ENCODE measurements at places on chromosomes 16 and 17. TPM values are rescaled to one million over a fixed set of nuclear protein-coding genes. Genes with fewer than 3 reads are reported as not detected.
A peak's percentile ranks its signal among the peaks of the same experiment; 100 is the strongest.

DNA sequence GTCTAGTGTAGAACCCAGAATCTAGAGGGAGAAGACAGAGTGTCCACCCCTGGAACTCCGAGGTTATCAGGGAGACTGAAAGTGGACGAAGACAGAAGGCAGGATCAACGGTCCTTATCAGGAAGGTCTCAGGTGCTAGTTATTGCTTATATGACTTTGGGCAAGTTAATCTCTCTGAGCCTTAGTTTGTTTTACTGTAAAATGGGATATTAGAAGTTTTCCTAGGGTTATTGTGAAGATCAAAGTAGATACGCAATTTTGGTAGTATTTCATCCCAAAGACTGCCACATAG is 1.2 kb downstream of the RNF167 start:
- DNase-seq: no peak

IL17C gene
- total RNA-seq: not detected

DNA sequence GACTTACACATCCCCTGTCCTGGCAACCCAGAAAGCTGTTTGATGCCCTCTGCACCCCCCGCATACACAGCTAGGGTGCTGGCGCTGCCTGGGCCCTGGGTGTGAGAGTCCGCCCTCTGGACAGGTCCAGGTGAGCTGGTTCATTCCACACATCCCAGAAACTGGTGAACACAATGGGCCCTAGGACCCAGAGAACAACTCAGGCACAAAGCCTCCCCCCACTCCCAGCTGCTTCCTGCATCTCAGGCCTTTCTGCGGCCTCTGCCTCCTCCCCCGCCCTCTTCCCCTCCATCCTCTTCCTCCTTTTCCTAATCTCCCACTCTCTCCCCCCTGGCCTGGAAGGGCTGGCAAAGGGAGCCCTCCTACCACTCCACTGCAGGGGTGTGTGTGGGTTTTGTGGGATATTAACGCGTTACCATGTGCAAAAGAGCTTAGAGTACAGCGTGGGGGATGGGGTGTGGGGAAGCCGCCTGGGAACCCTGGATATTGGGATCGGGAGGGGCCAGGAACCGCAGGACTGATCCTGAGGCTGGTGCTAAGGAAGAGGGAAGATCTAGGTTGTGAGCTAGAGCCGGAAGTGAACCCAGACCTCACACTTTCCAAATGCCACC is 1.6 kb upstream of the PPP1R9B start:
- DNase-seq: peak; percentile 96

KRTAP1-5 gene
- not detected for total RNA-seq

DNA sequence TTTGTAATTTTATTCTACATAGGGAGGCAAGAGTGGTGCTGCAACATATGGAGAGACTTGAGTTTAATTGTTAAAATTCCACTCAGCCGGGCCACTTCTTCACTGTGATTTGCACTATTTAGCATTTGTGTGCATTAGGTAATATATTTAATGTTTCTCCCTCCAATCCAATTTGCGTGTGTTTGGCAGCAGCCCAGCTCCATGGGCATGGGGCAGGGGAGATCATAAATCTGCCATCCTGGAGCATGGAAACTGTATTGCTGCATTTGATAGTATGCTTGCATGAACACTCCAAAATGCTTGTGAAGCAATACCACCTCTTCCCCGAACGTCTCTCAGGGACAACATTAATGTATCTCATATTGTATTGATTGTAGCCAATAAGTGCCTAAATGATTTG is 339.1 kb upstream of the RBFOX1 start:
- DNase-seq: no peak

- DNase-seq: no peak
These were observed 77.1 kb downstream of the MMD start for GRCh38 chr17:55344514-55344997.

NUFIP2 gene
- total RNA-seq: 33.6 TPM

HOXB2 gene
- 10.5 TPM for total RNA-seq

DNA sequence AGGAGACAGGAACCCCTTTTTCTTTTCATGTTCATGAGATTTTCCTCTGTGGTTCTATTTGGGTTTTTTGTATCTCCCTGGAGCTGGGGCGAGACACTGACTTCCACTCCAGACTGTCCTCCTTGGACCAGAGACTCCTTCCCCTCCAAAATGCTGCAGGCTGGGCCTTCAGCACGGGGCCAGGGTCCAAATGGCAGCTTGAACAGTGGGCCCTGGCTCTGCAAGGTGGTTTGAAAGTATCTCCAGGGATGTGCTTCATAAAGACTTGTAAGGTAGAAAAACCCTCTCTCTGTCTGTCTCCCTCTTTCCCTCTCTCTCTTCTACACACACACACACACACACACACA is 236.1 kb downstream of the ZNF423 start:
- peak; percentile 7 for DNase-seq

DNA sequence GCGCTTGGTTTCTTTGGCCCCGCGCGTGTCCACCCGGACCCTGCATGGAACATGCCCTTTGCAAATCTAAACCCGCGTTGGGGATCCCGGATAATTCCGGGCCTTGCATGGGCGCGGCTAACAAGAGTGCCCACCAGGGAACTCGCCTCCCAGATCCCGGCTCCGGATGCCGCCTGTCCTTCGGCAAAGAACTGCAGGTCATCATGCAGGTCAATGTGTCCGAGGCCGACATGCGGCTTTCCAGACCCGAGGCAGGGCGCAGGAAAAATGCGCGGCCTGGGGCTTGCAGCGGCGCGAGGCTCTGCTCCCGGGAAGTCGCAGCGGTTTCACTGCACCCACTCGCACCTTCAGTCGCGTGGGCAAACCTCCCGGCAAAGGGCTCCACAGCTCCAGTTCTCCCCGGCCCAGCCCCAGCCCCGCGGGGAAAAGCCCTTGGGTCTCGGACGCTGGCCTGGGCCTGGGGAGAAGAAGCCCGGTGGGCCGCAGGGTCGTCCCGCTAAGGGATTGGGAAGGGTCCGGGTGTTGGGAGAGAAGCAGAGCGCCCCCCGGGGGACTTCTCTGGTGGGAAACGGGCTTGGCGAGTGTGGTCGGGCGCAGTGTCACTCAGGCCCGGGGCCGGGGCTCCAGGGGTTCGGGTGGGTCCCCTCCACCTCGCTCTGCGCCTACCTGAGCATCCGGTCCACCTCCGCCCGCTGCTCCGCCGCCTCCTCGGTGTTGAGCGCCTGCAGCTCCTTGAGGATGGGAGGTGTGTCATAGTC is 805 bp downstream of the HNF1B start:
- DNase-seq: peak; percentile 56

DNA sequence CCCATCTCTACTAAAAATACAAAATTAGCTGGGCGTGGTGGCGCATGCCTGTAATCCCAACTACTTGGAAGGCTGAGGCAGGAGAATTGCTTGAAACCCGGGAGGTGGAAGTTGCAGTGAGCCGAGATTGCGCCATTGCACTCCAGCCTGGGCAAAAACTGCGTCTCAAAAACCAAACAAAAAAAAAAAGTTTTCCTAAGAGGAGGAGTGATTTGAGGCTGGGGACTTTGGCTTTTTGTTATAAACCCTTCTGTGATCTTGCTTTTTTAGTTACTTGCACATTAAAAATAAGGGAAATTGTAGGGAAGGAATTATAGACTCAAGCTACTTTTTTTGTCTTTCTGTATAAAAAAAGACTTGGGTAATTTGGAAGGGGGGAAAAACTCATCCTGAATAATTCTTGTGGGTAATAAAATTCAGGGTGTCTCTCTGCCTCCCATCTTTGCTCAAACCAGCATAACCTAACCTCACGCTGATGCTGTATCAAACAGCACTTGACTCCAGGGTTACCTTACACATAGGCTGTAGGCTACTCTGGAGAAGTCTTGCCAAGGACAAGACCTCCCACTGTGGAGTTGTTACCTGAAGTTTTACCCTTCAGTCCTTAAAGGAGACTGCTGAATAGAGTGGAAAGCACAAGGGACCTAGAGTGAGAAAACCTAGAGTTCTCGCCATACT is 1.7 kb upstream of the CDR2 start:
- no peak for DNase-seq

GRCh38 chr17:17934806-17935205 is 37.4 kb downstream of the TOM1L2 start:
- DNase-seq: no peak

- no peak for DNase-seq
These were observed 18.9 kb downstream of the CDR2 start for GRCh38 chr16:22355487-22355908.

DNA sequence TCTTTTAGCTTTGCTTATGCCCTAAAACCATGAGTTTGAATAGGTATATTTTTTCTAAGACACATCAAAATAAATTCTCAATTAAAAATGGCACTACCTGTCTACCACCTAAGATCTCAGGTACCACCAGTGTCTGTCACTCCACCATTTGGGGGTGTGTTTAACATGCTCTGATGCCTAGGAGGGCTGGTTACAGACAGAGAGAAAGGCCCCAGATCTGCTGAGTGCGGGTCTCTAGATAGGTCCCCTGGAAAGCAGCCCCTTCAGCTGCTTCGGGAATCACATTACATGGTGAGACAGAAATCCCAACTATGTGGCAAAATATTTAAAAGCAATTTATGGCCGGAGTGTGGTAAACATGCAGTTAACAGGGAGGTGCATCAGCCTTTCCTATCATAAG is 653 bp upstream of the VAC14 start:
- no peak for DNase-seq

PMFBP1 gene
- not detected for total RNA-seq

Measured in stomach (tissue), 19 donors.